MCF 10A (cell line): ENCODE measurements at places on chromosomes 11 and 22. TPM values are rescaled to one million over a fixed set of nuclear protein-coding genes. Genes with fewer than 3 reads are reported as not detected.

GRCh38 chr22:35258191-35258988 lies 1.1 kb downstream of the HMGXB4 start:
- DNase-seq = peak; percentile 36

DNA sequence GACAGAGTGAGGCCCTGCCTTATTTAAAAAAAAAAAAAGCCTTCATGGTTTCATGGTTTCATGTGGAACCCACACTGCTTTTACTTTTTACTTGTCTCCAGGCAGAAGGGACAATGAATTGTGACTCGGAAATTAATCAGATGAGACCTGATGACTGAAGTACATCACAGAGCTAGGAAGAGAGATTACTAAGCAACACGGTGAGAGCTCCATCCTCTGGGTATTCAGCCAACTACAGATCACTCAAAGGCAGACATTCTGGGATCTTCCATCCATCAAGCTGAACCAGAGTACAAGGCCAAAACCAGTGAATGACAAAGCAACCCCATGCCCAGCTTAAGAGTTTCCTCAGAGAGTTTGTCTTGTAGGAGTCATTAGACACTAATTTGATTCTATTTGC lies 433.2 kb downstream of the SOX6 start:
- DNase-seq = peak; percentile 17

GRCh38 chr11:11020747-11021149 lies 162.9 kb upstream of the ZBED5 start:
- DNase-seq = no peak

DNA sequence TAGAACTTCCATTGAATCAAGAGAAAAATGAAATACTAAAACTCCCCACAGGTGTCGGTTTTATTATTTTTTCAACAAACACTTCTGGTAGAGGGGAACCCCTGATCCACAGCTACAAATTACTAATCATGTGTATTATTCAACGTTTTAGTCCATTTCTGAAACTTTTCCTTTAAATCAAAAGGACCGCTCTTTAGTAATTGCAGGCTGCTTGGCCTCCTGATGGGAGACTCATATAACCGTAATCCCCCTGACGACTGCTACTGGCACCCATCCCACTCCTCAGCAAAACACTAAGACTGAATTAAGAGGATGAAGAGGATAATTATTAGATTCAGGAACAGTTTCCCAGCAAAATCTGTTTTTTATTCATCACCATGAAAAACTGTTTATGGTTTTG lies 46.4 kb downstream of the PAX6 start:
- no peak for DNase-seq

GRCh38 chr11:125304876-125305275 lies 140.3 kb downstream of the PKNOX2 start:
- no peak for DNase-seq

DNA sequence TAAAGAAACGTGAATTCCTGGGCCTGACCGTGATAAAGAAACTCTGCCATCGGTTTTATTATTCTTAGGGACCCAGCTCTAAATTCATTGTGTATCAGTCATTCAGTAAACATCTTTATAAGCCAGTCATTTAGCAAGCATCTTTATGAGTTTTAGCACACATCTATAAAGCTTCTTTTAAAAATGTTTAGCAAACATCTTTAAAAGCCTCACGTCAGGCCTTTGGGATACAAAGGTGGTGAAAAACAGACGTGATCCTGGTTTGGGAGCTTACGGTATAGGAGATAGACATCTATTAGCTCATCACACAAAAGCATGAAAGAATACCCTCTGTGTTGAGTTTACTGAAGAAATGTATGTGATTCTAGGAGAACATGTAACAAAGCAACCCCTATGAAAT lies 320.2 kb downstream of the LARGE1 start:
- no peak for DNase-seq

DNA sequence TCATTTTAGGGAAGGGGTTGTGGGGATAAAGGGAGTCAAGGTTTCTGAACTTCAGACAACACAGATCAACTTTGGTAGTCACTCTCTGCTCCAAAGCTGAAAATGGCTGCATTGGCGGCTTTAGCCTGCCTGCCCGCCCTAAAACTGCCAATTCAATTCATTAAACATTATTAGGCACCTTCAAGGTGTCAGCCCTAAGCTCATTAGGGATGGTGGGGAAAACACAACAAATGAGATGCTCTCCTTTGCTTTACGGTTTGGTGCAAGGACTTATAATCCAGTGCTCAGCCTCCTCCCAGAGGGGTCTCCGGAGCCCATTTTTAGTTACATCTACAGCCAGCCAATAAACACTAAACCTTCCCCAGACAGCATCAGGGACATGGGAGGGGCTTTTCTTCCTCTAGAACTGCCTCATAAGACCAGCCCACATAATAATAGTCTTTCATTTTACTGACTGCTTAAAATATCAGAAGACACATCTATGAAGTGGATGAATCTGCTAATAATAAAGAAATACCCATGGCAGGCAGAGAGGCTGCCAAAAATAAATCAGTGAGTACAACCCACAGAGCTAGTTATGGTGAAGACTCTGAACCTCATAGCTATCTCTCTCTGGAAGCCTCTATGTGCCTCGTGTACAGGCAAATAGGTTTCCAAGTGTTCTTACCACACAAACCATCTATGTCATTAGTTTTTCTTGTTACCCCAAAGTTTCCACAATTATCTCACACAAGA lies 102.8 kb upstream of the NCAM1 start:
- DNase-seq = no peak

DNA sequence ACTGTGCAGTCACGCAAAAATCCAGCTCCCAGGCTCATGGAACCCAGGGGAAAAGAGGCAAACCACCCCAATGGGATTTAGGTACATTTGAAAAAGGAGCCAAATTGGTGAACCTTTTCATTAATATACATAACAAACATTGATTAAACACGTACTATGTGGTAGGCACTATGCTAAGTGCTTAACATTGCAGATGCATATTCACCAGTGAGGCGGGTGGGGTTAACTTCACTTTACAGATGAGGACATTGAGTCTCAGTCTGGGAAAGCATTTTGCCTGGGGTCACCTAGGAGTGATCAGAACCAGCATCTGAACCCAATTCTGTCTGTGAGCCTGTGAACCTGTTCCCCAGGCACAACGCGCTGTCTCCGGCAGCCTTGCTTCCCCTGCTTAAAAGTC lies 146.3 kb downstream of the COMMD9 start:
- no peak for DNase-seq

DNA sequence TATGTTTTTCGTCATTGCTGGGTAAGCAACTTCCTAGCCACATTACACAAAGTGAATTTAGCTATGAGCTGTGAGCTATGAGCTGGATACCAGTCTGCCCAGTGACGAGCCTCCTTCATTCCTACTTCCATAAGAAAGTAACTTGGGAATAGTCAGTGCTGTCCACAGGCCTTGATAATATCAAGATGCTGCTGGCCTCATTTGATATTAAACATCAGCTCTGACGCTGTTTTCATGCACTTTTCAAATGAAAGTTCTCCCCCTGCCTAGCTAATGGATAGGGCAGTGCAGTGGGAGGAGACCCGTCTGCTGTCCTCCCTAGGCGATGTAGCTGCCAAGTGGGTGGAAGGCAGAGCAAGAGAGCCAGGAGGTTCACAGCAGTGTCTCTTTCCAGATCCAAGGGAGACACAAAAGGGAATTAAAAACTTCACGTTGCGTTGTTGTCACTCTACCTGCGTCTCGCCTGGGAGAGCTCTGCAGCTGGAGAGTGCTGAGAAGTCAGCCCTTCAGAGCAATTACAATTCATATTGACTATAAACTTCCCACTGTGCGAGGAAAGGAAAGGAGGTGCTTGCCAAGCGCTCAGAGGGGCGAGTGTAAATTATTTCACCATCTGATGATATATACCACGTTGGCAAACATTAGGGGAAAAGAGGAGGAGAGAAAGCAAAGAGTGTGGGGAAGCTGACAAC lies 861.4 kb downstream of the NTM start:
- DNase-seq = no peak

Gene LGALS12
- not detected in 2 replicates for total RNA-seq

Gene OR8H2
- total RNA-seq = not detected in 2 replicates

Gene APOA4
- not detected in 2 replicates for total RNA-seq

Gene BCO2
- total RNA-seq = 0.93 TPM in 1 of 2 replicates, not detected in the other

Gene LIF
- 9.5 and 19.3 TPM in 2 replicates for total RNA-seq
